Stimulated activated CD4-positive, alpha-beta T cell treated with anti-CD3 and anti-CD28 coated beads, Interleukin-15, amount 100 ng/mL, for 24 hours (primary cell): ENCODE measurements at places on chromosomes 3 and 15.
A peak's percentile ranks its signal among the peaks of the same experiment; 100 is the strongest.

- peak; percentile 78 for DNase-seq
These were observed at the start of gene STXBP5L for GRCh38 chr3:120908030-120908794. TSS of gene STXBP5L (plus strand) at chr3:120908205. CDS start at chr3:120909579, 1,374 bp downstream.

GRCh38 chr3:196268284-196269163 lies 19.0 kb downstream of the PCYT1A start:
- DNase-seq = no peak

DNA sequence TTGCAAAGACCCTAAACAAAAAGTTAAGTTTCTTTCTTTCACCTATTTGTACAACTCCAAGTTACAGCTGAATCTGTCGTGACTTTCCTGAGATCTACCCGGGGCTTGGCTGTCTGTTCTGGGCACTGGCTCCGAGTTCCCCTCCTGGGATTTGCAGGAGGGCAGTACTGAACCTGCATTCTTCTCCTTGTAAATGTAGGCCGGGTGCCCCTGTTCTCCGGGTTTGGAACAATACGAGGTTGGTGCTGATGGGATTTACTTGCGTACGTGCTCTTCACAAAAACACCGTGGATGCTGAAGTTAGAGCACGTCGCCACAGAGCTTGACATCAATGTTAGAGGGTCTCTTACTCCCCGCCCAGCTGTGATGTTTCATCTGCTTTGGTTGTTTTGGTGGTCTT lies 48.1 kb downstream of the KLHL25 start:
- DNase-seq = no peak

DNA sequence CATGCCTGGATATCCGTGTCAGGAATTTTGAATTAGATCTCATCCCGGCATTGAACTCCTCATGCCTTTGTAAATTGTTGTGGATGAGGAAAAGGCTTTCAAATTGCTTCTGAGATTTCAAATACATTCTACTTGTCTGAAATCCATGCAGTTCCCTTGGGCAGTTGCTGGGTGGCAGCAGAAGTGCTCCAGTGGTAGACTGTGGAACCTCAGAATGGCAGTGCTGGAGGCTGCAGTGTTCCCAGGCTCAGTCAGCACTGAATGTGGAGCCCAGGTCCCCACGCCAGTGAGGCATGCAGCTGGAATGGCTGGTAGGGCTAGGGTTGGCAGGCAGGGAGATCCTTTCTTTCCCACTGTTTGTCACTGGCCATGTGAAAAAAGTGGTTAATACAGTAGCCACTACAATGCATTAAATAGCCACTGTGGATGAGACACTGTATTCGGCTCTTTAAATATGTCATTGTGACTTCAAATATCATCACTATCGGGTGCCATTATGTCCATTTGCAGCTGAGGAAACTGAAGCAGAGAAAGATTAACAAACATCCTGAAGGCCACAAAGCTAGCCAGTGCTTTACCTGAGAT lies 98.6 kb downstream of the TPRG1 start:
- peak; percentile 56 for DNase-seq

DNA sequence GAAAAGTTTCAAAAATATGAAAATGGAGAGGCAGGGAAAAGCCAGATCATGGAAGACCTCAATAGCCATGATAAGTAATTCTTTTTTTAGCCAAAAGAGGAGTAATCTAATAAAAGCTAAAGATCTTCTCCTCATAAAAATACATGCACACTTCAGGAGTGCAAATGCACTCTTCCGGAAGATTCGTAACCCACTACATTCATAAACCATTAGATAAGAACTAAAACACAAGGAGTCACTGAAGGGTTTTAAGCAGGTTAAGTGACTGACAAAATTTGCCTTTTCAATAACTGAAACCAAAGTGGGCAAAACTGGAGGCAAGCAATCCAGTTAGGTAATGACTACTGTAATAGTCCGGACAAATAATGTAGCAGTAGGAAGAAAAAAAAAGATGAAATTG lies 46.0 kb downstream of the UBE3A start:
- DNase-seq = no peak

DNA sequence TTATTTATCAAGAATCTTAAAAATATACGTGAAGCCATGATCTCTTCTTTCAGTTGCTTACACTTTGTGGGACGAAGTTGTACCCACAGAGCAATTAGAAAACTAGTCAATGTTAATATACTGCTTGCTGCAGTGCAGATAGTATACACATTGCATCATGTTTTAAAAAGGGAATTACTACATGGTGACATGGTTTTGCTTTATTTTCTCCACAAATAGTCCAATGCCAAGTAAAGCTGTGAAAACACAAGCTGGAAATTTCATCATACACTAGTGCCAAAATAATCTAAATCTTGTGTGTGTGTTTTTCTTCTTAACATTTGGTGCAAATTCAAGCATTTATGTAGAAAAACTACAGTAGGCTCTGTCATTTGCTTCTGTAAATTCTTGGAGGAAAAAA lies 233.0 kb downstream of the EPHA3 start:
- no peak for DNase-seq

DNA sequence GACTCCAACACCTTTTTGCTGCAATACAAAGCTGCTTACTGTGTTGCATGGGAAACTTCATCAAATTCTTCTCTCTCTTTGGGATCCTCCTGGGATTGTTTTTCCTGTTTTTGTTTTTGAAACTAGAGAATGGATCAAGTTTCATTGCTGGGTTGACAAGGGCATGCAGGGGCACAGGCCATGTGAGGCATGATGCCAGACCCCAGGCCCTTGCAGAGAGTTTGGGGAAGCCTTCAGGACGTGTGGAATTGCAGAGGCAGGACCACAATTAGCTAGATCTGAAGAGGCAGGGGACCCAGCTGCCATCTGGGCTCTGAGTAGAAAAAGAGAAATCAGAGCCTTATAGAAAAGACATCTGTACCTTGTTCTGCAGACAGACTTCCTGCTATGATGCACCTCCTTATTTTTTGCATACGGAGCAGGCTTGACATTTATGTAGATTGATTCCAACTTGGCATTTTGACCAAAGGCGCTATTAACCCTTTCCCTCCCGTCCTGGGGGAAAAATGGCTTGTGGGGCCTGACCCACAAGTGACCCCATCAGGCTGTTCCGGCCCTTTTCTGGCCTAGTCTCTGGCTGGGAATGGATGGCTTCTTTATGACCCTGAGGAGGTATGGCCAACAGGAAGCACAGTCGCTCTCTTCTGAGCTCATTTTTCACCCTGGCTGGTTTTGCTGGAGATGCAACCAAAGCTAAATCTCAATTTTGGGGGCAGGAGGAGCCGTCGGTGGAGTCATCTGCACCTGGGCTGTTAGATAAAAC lies 44.3 kb upstream of the CHRNB4 start:
- no peak for DNase-seq

- no peak for DNase-seq
These were observed 7.8 kb downstream of the ANAPC13 start for GRCh38 chr3:134477938-134478337.

- no peak for DNase-seq
These were observed 282.7 kb downstream of the CNTN3 start for GRCh38 chr3:74331711-74332110.

DNA sequence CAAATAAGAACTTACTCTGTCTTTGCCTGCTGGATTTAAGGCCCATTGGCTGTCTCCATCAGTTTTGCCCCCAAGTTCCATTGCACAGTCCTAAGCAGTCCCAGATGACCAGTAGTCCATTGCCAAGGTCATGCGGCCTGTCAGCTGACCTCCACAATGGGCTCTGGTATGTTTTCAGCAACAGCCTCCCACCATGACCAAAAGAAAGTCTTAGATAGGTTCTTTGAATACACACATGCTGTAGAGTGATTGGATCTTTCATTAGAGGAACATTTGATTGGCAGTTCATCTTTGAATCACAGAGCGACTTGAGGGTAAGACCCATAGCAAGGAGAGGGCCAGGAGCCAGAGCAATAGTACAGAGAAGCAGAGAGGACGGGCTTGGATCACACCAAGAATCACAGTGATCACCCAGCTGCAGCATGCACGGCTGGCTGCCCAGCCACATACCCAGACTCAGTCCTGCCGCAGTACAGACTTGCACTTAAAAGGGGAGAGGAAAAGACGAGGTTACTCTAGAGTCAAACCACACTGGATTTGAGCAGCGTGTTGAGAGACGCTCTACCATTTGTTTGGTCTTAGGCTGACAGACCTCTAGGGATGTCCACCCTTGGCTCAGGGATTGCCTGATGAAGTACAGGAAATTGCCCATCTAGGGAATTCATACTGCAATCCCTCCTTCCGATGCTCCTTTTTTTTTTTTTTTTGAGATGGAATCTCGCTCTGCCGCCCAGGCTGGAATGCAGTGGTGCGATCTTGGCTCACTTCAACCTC lies 50.4 kb downstream of the APH1B start:
- no peak for DNase-seq

DNA sequence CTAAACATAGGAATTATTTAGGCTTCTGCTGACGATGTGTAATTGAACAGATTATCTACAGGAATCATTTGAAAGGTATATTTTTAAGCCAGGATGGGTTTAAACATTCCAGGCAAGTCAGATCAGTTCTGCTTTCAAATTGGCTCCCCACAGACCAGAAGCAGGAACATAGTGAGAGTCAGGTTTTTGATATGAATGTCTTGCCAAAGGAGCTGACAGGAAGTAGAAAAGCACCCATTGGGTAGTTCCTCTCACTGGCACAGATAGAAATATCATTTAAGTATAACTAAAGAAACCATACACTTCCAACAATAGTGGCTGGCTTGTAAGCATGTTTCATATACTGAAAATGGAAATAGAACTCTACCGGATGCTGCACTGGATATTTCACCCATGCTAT lies 95.2 kb downstream of the CLDN1 start:
- DNase-seq = no peak

DNA sequence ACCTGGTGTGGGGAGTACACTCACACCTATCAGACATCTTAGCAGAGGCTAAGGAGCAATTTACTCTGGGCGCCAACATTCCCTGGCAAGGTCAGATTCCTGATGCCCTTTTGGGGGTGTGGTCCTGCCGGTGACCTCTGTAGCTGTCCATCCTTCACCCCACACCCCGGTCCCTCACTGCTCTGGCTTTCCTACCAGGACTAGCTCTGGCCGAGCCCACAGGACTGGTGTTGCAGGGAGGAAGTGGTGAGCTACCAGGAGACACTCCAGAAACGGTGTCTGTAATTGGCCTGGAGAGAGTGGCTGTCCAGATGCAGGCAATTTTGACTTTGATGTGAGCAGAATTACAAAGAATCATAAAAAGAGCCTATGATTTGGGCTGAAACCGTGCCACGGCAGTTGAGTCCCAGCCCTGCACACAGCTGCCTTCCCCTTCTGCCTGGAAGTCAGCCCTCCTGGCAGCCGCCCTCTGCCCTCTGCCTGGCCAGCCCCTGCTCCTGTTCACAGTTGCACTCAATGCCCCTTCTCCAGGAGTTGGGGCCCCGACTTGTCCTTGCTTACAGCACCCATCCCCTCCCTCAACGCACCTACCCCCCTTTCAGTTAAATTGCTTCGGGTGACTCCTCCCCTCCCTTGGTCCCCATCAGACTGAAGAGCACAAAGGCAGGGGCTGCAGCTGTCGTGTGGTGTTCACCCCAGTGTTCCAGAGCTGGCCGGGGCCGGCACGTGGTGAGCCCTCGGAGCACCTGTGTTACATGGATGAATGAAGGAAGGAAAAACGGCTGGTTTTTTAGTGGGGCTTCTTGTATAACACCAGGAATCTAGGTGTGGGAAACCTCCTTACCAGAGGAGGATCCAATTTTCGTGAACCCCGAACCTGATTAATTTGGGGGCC lies 80.2 kb upstream of the TPM1 start:
- no peak for DNase-seq

- peak; percentile 24 for DNase-seq
These were observed 4.6 kb downstream of the TSC22D2 start for GRCh38 chr3:150412561-150413231.

GRCh38 chr3:17078926-17079465 lies 194.2 kb downstream of the PLCL2 start:
- DNase-seq = no peak

DNA sequence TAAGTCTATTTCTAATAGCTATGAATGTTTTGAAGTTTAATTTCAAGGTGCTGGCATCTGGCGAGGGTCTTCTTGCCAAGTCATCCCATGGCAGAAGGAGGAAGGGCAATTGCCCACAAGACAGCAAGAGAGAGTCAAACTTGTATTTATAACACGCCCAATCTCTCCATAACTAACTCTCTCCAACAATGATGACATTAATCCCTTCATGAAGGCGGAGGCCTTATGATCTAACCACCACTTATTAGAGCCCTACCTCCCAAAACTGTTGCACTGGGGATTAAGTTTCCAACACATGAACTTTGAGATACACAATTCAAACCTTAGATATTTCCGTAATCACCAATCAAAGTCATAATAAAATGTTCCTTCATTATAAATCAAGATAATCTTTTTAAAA lies 406.9 kb downstream of the CNTN6 start:
- no peak for DNase-seq

DNA sequence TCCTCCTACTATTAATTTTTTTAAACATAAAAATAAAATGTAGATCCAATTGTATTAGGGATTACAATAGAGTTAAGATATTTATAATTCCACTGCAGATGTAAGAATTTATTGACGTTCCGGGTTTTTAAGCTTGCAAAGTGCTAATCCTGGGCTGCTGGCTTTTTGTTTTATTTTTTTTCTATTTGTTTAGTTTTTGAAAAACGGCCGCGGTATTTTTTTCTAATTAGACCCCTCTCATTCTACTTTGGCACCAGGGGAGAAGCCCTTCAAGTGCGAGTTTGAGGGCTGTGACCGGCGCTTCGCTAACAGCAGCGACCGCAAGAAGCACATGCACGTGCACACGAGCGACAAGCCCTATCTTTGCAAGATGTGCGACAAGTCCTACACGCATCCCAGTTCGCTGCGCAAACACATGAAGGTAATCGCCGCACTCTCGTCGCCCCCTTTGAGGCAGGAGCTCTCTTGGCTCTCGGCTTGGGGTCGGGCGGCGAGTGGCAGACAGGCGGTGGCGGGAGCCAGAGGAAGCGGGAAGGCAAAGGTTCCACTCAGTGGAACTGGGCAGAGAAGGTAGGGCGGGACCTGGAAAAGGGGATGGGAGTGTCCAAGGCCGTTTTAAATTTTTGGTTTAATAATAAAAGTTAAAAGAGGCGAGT lies 3.2 kb downstream of the ZIC1 start:
- DNase-seq = no peak

DNA sequence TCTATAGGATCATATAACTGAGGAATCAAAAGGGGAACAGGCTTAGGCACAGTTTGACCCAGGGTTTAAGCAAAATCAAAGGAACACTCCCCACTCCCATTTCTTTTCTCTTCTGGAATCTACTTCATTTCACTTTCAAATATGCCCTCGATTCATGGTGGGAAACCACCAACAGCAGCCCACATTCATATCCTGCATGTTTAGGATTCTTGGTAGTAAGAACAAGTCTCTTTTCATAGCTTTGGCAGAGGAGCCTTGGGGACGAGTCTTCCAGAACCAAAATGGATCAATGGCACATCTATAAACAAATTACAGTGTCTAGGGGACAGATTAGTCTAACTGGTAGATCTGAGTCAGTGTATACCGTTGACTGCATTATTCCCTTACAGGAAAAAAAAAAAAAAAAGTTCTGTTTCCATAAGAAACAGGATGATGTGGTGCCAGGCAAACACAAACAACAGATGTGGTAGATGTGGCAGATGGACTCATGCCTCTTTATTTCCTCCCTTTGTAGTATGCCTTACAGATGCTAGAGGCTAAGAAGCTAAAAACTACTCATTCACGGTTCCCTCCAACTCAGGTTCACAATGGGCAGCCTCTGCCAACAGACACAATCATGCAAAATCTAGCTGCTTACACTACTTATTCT lies 578.3 kb upstream of the ADAMTS9 start:
- no peak for DNase-seq
